Vein endothelial cell (primary cell): ENCODE measurements at places on chromosomes 5 and 9. TPM values are rescaled to one million over a fixed set of nuclear protein-coding genes. Genes with fewer than 3 reads are reported as not detected.

GRAMD2B gene
- total RNA-seq, result 5.6 and 11.9 TPM in 2 replicates

FIBCD1 gene
- total RNA-seq, result 0.29 TPM in 1 of 2 replicates, not detected in the other

PPP3R2 gene
- not detected in 2 replicates for total RNA-seq

PCDHGA6 gene
- total RNA-seq, result 6.0 and 7.2 TPM in 2 replicates

NMUR2 gene
- total RNA-seq, result not detected in 2 replicates

GRXCR2 gene
- not detected in 2 replicates for total RNA-seq

FAM221B gene
- not detected in 2 replicates for total RNA-seq

AMBP gene
- total RNA-seq, result not detected in 2 replicates

CAMK2A gene
- total RNA-seq, result not detected in 2 replicates

POC5 gene
- total RNA-seq, result 7.5 and 10.0 TPM in 2 replicates

TAS2R1 gene
- not detected in 2 replicates for total RNA-seq

SLC4A9 gene
- total RNA-seq, result not detected in 2 replicates

LCN2 gene
- not detected in 2 replicates for total RNA-seq

EQTN gene
- total RNA-seq, result not detected in 2 replicates

PTGS1 gene
- 5.2 and 5.5 TPM in 2 replicates for total RNA-seq

ARL14EPL gene
- total RNA-seq, result 0.33 and 0.67 TPM in 2 replicates

PLEKHG4B gene
- total RNA-seq, result not detected in 2 replicates

PCDHGB6 gene
- 4.3 and 6.2 TPM in 2 replicates for total RNA-seq

INSL4 gene
- not detected in 2 replicates for total RNA-seq

CENPK gene
- 14.0 and 24.6 TPM in 2 replicates for total RNA-seq

EIF4E1B gene
- total RNA-seq, result not detected in 2 replicates

ISCA1 gene
- total RNA-seq, result 27.4 and 32.2 TPM in 2 replicates

KCNMB1 gene
- total RNA-seq, result 0.10 TPM in 1 of 2 replicates, not detected in the other
